CD4-positive, alpha-beta T cell treated with Interleukin-10 for 1 hour (primary cell): ENCODE measurements at places on chromosomes 7 and 10.

DNA sequence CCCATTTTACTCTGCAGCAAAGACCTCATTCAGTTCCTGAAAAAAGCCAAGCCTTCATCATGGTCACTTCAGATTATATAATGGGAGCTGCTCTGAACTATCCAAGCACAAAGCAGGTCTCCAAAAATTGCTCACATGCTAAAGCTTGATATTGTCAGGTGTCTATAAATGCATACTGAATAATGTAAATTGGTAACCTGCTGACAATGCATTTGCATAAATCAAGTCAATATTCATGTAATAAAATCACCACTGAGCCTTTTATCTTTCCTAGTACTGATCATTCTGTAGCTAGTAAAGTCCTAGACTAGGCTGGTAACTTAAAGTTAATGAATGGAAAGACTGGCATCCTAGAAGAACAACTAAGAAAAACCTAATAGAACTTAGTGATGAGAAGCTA lies 188.3 kb downstream of the IMMP2L start:
- no peak for DNase-seq

- no peak for DNase-seq
Measured at GRCh38 chr10:126670895-126671261, 385 bp upstream of the C10orf90 start.

DNA sequence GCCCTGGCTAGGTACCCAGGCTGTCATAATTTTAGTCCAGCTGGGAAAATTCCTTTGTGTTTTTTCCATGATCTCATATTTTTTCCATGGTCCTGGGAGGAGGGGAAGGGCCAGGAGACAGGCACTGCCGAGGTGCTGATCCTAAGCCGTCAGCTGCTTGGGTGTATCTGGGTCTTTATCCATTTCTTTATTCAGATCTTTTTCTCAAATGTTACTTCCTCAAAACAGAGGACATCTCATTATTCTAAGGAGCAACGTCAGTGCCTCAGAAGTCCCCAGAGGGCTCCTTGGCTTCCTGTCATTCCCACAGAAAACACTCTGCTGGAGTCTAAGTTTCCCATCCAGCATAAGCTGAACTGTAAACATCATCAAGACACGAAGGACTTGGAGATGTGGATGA lies 2.8 kb upstream of the OR6V1 start:
- DNase-seq = no peak

DNA sequence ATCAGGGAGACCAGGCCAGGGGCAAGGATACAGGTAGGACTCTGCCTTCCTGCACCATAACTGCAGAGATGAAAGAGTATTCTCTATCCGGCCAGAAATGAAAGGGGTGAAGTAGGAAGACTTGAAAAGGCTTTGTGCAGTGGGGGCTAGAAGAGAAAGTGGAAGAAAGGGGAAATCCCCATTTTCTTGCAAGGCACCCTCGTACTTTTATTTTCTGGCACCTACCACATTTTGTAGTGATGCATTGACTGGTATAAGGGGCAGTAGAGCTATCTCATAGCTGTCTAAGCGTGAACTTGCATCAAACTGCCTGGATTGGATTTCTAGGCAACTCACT lies 752 bp upstream of the CAMK2G start:
- peak; percentile 83 for DNase-seq

- peak; percentile 39 for DNase-seq
Measured at GRCh38 chr7:140656548-140657515, 15.9 kb upstream of the ADCK2 start.

DNA sequence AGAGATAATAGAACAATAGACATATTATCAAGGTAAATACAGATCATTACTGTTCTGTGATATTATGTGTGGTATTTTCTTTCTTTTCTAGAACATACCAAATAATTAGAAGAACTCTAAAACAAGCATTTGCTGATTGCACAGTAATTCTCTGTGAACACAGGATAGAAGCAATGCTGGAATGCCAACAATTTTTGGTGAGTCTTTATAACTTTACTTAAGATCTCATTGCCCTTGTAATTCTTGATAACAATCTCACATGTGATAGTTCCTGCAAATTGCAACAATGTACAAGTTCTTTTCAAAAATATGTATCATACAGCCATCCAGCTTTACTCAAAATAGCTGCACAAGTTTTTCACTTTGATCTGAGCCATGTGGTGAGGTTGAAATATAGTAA lies 185.5 kb downstream of the CFTR start:
- no peak for DNase-seq

DNA sequence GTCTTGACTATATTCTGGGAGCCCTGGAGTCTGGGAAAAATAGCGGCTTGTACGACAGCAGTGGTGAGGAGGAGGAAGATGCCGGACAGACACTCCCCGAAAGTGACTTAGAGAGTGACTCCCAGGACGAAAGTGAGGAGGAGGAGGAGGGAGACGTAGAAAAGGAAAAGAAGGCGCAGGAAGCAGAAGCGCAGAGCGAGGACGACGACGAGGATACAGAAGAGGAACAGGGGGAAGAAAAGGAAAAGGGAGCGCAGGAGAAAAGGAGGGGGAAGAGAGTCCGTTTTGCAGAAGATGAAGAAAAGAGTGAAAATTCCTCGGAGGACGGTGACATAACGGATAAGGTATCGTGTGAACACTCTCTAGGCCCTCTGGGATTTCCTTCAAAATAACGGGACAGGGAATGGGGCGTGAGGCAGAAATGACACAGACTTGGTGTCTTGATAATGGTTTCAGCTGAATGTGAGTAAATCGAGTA lies 908 bp downstream of the NOM1 start:
- no peak for DNase-seq

- no peak for DNase-seq
Measured at GRCh38 chr10:126235091-126235978, 152.9 kb downstream of the ADAM12 start.

DNA sequence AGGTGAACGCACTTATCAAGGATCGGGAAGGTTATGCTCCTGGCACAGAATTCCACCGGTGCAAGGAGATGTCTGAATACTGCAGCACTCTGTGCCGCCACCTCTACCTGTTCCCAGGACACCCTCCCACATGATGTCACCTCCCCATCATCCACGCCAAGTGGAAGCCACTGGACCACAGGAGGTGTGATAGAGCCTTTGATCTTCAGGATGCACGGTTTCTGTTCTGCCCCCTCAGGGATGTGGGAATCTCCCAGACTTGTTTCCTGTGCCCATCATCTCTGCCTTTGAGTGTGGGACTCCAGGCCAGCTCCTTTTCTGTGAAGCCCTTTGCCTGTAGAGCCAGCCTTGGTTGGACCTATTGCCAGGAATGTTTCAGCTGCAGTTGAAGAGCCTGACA lies 11.0 kb upstream of the CLCN1 start:
- no peak for DNase-seq

- DNase-seq = no peak
Measured at GRCh38 chr7:137287651-137288258, 55.8 kb downstream of the PTN start.

DNA sequence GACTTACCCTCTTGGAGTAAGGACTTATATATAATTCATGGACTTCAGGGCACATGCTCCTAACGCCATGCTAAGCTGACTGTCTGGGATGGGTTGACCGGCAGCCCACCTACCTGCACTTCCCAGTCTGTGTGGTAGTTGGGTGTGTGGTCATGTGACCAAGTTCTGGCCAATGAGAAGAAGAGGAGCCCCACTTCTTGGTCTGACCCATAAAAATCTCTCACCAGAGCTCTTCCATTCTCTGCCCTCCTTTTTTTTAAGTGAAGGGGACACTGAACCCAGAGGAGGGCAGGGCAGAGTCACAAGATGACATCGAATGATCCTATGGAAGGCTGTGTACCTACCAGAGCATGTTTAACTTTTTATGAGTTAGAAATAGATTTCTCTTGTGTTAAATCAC lies 370.1 kb downstream of the FRMD4A start:
- no peak for DNase-seq

GRCh38 chr10:60731134-60731885 lies 47.0 kb upstream of the CDK1 start:
- peak; percentile 66 for DNase-seq

- DNase-seq = no peak
Measured at GRCh38 chr7:120985130-120985758, 3.3 kb upstream of the CPED1 start.

DNA sequence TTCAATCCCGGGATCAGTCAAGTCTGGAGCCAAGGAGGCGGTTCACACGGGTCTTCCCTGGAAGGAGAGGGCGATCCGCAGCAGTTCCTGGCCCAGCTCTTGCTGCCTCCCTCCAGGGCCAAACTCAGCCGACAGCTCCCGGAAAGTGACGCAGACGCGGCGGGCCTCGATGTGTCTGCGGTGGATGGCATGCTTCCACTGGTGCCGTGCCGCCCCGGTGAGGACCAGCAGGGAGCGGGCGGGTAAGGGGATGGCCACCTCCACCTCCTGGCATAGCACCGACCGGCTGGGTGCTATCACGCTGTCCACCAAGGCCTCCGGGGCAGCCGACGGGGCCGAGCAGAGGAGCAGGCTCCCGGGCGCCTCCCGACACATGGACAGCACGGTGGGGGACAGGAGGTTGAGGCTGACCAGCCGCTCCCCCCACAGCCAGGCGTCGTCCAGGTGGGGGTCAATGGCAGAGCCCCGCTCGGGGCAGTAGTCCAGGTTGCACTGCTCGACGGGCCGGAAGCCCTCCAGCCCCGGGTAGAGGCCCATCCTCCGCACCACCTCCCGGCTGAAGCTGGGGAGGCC lies 7.2 kb downstream of the ALKBH4 start:
- no peak for DNase-seq

DNA sequence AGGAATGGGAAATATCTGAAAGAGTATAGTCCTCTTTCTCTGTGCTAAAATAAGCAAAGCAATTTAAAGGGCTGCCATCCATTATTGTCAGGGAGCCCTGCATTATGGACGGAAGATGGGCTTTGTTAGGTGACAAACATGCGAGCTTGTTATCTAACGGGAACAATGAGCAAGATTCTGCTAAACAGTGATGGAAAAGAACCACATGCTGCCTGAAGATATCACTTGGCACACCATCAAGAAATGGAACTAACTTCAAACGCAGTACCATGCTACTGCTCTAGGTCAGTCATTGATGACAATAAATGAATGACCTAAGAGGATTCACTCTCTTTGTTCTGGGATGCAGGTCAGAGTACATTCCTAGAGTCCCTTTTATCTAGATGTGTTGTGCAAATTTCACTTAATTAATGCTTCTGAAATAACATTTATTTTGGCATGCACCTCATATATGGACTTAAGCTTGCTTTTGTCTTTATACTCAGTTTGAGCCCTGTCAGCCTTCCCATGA lies 175.7 kb upstream of the PTN start:
- no peak for DNase-seq

GRCh38 chr10:547591-548081 lies 141.8 kb downstream of the DIP2C start:
- DNase-seq = no peak

- DNase-seq = no peak
Measured at GRCh38 chr7:156019308-156019707, 207.0 kb upstream of the SHH start.

DNA sequence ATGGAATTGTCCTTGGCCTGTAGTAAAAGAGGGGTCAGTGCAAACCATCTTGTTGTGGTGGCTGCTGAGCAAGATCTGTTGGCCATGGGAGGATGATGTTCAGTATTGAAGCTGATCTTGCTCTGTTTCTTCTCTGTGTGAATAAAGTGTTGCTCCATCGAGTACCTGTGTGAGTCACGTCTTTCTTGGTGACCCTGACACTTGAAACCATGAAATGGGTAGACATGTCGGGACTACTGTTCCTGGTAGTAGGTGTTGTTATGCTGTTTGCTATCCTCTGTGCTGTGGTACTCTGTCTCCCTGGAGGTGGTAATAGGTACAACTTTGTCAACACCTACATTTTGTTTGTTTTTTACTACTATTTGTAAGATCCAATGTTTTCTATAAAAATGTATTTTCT lies 330.6 kb downstream of the MDFIC start:
- DNase-seq = no peak

DNA sequence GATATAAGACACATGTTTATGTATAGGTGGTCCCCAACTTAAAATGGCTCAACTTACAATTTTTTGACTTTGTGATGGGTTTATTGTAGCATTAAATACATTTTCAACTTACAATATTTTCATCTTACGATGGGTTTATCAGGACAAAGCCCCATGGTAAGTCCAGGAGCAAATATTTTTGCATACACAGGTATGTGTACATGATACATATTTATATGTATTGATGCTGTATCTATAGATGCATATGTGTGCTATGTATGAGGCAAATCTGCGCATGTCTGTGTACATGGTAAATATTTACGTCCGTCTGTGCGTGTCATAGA lies 664 bp upstream of the UBE3C start:
- no peak for DNase-seq

DNA sequence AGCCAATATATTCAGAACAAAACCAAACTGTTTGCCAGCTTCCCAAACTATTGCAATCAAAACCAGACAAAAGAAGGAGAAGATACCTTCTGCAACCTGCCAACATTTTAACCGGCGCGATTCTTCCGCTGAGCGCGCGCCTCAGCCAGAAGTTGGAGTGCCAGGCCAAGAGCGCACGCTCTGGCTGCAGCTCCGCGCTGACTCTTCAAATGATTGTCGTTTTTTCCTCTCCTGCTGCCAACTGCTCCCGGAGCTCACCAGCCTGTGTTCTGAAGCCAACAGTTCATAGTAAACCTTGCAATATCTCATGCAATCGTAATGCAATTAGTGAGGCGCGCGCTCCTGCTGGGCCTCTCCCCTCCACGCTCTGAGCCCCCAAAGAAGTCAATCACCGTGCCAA lies 259.7 kb upstream of the MGMT start:
- DNase-seq = no peak

DNA sequence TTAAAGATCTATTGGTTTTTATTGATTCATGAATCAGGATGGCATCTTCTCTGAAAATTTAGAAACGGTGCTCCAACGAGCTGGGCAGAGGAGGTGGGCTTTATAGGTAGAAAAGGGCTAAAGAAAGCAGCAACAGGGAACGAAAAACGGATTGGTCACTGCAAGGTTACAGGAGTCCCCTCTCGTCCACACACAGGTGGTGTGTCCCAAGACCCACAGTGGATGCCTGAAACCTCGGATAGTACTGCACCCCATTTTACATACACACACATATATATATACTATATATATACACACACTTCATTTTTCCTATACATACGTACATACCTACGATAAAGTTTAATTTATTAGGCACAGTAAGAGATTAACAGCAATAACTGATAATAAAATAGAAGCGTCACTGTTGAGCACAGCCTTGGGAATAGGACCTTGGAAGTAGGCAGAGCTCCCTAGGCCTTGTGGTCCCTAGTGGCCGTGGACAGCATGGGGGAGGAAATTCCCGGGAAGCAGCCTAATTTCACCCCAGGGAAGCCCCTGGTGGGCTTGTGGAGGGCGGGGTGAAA lies 737 bp upstream of the NUB1 start:
- peak; percentile 11 for DNase-seq

GRCh38 chr7:155258226-155258560 lies 39.5 kb upstream of the INSIG1 start:
- DNase-seq = no peak

- DNase-seq = no peak
Measured at GRCh38 chr10:94423627-94424026, 21.3 kb downstream of the TBC1D12 start.

- DNase-seq = peak; percentile 10
Measured at GRCh38 chr7:129468547-129468946, 33.8 kb upstream of the SMKR1 start.
